Fibroblast of villous mesenchyme (primary cell): ENCODE measurements at places on chromosomes 11 and 22. TPM values are rescaled to one million over a fixed set of nuclear protein-coding genes. Genes with fewer than 3 reads are reported as not detected.

Gene TTC36
- 0.97 and 1.7 TPM in 2 replicates for total RNA-seq

- DNase-seq = no peak
Measured at GRCh38 chr11:28296426-28296825, 188.2 kb downstream of the METTL15 start.

DNA sequence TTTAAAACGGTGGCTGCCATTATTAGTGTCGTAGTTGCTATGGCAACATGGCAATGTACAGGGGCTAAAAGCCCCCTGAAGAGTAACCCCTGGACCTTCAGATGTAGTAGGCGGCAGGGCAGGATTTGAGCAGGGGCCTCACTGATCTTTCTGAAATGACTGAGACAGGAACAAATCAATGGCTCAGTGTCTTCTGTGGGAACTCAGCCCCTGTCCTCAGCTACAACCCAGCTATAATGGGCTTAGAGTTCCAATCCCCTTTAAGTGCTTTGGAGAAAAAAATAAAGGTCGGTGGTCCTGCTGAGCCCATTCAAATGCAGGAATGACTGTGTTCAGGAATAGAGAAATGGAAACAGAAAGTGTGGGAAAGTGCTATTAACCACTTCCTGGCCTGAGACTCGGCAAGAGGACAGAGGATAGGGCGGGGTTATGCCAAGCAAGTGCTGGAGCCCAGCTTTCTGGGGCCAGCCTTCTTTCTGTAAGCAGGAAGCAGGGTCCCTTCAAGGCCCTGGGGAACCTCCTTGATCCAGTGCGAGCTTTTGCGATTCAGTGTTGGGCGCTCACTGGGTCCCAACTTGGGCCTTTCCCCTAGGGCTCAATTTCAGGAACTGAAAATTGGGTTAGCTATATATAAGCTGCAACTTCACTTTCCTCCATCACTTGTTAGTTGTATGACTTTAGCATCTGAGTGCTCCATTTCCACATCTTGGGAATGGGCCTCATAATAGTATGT lies 6.1 kb upstream of the CD82 start:
- DNase-seq = no peak

GRCh38 chr11:18280438-18281045 lies 14.5 kb downstream of the SAA1 start:
- no peak for DNase-seq

DNA sequence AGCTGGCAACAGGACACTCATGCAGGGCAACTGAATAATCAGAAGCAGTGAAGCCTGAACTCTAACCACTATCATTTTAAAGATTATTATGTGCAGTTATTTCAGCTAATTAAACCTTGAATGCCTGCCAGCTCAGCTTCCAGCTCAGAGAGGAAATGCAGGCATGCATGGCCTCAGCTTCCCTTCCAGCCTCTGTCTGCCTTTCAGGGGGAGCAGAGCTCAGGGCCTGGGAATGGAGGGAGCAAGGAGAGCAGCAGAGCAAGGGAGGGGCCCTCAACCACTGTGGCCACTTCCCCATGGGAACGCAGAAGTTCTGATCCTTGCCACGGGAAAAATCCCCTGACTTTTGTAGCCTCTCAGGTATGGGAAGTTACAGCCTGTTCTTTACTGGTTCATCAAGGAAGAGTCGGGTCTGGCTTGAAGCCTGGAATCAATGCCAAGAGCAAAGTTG lies 32.5 kb upstream of the APLNR start:
- no peak for DNase-seq

- DNase-seq = peak; percentile 20
Measured at GRCh38 chr11:66768088-66768521, 39.1 kb upstream of the SPTBN2 start.

Gene NAALADL1
- total RNA-seq = 23.7 and 27.4 TPM in 2 replicates

Gene MEI1
- 1.3 and 2.2 TPM in 2 replicates for total RNA-seq

DNA sequence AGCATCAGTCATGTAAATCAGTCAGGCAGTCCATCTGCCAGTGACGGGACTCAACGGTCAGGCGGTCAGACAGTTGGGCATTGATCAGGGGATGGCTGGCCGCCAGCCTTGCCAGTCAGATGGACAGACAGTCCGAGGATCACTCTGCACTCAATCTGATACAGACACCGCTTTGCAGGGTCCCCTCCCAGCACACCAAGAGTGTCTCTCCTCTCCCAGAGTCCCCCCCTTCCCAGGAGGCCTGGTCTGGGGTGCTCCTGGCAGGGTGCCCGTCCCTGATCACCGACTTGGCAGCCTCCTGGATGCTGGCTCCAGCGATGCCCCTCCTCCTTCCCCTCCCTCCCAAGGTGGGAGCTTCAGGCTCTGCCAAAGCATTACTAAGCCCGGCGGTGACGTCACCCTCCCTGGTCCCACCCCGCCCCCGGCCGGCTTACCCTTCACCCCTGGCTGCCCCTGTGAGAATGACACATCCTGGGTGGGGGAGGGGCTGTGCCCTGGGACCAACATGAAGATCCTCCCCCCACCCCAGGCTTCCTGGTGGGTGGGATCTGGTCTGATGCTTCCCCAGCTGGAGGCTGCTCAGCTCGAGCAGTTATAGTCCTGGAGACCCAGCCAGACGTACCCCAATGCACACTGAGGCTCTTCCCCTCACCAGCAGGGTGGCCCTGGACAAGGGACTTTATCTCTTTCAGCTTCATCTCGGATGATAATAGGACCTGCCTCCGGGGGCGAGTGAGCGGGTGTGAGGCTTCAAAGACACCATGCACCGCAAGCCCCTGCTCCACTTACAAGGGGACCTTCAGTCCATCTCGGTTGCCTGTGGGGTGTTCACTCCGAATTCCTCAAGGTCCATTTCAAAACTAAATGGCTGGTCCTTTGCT lies 69.2 kb downstream of the CD82 start:
- peak; percentile 56 for DNase-seq

- DNase-seq = no peak
Measured at GRCh38 chr11:91244912-91245311, 979.7 kb upstream of the FAT3 start.

DNA sequence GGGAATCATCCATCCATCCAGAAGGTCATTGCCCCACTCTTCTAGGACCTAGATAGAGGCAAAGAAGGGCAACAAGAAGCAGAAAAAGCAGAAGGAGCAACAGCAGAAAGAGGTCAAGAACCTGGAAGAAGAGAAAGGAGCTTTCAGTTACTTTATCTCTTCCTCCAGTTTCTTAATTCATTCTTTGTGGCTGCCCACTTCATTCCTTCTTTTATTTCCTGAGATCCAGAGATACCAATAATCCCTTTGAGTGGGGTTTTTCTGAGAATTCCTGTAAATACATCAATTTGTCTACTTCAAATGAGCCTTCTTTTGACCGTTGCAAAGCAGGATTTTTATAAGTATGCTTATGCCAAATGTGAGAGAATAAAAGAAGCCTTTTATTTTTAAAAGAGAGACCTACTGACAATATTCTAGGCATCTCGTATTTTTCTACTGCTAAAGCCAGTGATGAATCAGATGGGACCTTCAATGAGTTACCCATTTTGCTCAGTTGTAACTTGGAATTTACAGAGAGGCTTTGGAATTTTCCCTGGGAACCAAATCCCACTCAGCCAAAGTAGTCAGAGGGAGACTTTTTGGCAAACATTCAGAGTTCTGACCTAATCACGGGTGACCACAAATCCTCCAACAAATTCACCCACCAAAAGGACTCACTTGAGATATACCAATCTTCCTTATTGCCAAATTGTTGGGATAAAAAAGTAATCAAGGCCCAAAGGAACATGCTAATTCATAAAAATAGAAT lies 54.9 kb downstream of the ZC3H12C start:
- DNase-seq = peak; percentile 88

DNA sequence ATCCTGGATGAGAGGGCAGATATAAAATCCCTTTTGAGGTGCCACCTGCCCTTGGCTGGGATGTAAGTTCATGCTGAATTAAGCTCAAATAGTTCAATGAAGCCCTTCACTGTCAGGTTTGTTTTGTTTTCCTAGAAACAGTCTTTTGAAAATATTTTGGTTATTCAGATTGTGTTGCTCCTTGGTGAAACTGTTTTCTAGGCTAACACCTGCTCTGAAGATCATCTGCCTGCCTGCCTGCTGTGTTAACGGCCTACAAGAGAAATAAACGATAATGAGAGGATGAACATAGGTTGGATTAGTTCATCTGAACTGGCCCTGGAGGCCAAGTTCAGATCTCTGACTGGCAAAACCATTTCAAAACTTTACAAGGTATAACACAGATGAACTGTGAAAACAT lies 67.4 kb downstream of the ZBTB44 start:
- no peak for DNase-seq

Gene IRAG1
- 66.0 and 89.4 TPM in 2 replicates for total RNA-seq

Gene BANF1
- 19.9 and 24.8 TPM in 2 replicates for total RNA-seq

DNA sequence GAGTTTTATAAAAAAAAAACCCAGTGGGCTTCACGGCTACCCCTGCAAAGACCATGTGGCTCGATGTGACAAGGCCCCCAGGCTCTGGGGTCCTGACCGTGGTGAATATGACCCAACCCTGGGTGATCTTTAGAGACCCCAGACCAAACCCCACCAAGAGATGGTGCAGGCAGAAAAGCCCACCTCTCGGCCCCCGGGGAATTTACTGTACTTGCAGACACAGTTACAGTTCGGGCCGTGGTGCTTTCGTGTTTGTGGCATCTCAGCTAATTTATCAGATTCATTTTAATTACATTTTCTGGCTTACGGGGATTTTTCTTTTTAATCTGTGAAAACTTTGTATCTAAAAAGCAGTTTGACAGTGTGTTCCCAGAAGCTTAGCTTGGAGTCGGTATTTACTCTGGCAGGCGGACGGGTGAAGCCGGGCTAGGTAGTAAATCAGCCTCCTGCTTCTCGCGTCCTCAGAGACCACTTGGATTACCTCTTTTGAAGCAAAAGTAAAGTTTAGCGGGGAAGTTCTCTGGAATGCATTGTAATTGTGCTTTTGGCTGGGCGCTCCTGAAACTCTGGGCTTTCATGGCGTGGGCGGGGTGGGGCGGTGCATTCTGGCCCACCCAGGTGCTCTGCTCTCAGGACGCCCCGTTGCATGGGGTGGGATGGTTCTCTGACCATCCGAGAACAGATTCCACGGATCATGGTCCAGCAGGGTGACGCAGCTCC lies 25.3 kb downstream of the ANO1 start:
- DNase-seq = no peak

Gene ACRV1
- not detected in 2 replicates for total RNA-seq

Gene HSPB2
- total RNA-seq = 0.43 and 0.64 TPM in 2 replicates

DNA sequence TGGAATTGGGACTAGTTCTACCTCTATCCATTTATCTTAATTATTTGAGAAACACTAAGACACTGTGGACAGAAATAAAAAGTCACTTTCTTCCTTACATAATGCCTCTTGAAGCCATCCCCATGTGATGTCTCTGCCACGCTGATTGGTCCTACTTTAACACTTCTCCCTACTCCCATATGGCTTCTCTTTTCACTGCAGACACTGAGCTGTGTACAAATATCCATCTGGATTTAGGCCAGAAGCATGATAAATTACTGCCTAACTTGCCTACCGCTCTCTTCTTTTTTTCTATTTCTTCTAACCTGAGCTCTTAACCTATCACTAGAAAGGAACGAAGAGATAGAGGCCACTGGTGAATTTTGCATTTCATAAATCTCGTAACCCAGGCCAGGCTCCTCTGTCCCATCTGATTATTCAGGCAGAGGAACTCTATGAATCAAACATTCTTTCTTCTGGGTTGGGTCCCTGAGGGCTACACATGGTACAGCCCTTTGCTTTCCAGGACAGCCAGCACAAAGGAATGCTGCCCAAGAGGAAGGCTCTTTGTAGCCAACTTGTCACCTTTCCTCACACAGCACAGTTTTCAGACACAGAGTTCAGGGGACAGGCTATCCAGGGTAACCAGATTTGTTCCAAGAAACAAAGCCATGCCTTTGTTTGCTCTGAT lies 878.5 kb upstream of the LRRC4C start:
- DNase-seq = no peak

- no peak for DNase-seq
Measured at GRCh38 chr22:36870250-36870649, 9.4 kb downstream of the NCF4 start.

GRCh38 chr11:61526956-61527731 lies 18.6 kb downstream of the LRRC10B start:
- DNase-seq = no peak

- DNase-seq = no peak
Measured at GRCh38 chr11:32065865-32066629, 24.8 kb upstream of the RCN1 start.

GRCh38 chr11:131099746-131100145 lies 183.5 kb upstream of the SNX19 start:
- DNase-seq = no peak

- peak; percentile 93 for DNase-seq
Measured at GRCh38 chr11:2741377-2742131, 41.8 kb upstream of the KCNQ1OT1 start.

Gene SLC25A18
- under 0.01 and 0.32 TPM in 2 replicates for total RNA-seq

DNA sequence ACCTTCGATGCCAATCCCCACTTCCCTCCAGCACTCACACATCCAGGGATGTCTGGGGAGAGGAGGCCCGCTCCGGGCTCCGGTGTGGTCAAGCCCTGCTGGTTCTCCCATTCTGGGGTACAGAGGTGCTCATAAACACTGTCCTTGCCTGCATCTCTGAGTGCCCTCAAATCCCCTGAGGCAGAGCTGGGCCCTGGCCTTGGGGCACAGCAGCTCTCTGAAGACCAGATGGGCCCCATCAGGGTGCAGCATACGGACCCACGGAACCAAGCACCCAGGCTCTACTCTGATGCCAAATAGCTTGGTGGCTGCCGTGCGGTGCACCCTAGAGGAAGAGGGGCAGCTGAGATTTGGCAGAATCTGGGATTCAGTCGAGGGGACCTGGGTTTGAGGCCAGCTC lies 35.7 kb upstream of the NNMT start:
- no peak for DNase-seq

GRCh38 chr22:35555483-35555890 lies 14.9 kb downstream of the RASD2 start:
- no peak for DNase-seq

DNA sequence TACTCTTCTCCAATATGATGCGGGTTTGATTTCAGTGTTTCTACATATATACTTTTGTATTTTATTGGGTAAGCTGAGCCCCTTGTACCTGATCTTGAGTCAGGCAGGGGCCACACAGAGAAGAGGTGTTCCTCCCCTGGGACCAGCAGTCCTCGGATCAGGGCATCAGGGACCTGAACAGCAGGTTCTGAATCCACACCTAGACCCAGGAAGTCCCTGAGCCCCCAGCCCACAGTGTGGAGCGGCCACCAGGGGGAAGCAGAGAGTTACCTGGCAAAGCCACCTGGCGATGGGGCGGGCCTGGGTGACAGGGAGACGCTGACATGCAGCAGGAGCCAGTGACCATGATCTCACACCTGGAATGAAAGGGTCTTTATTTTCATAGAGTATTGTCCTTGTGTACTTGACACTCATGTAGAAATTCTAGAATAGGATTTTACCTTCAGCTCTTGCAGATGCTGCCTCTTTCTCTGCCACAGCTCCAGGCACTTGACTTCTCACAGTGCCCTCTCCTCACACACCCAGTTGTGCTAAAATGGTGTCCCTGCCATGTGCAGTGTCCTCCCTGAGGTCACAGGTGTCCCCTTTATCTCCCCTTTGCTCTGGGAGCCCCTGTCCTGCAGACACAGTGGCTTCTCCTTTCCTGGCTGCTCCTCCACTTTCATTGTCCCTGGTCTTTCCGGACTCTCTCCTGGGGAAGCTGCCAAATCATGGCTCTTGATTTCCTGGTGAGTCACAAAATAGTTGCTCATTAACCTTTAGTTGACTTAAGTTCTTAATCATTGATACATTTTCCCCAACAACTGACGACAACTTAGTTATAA lies 48.5 kb downstream of the GGTLC2 start:
- DNase-seq = peak; percentile 55

GRCh38 chr11:67571443-67571842 lies 12.2 kb upstream of the GSTP1 start:
- DNase-seq = no peak
